ENCODE measurements at places on chromosomes 4 and X.

- no peak for DNase-seq
Measured at GRCh38 chr4:158170691-158171561, 1.9 kb downstream of the GASK1B start.

- no peak for DNase-seq
Measured at GRCh38 chr4:3681191-3681590, 85.0 kb upstream of the ADRA2C start.

DNA sequence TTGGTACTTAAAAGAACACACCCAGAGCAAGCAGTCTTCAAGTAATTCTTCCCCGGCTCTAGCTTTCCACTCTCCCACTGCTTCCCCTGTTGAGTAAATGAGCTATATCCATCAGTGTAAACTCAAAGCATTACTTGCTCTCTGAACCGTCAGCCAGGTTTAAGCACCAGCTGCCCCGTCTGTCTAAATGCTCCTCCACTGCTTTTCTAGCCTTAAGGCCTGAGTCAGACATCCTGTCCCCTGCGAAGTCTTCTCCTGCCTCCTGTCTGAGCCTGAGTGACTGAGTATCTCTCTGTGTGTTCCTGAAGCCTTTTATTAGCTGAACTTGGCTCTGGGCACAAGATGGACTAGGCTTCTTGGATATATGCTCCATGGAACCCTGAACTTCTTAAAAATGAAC is 205.1 kb downstream of the STK32B start:
- no peak for DNase-seq

- no peak for DNase-seq
Measured at GRCh38 chr4:63607169-63607872, 801.9 kb downstream of the TECRL start.

DNA sequence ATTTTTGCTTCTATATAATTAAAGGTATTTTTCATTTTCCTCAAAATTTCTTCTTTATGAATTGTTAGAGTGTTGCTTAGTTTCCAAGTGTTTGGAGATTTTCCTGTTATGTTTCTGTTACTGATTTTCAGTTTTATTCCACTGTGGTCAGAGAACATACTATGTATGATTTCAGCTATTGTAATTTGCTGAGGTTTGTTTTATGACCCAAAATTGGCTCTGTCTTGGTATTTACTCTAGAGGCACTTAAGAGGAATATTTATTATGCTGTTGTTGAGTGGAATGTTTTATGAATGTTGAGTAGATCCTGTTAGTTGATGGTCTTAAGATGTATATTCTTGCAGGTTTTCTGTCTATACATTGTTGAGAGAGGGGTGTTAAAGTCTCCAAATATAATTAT is 263.5 kb downstream of the PABPC4L start:
- no peak for DNase-seq

DNA sequence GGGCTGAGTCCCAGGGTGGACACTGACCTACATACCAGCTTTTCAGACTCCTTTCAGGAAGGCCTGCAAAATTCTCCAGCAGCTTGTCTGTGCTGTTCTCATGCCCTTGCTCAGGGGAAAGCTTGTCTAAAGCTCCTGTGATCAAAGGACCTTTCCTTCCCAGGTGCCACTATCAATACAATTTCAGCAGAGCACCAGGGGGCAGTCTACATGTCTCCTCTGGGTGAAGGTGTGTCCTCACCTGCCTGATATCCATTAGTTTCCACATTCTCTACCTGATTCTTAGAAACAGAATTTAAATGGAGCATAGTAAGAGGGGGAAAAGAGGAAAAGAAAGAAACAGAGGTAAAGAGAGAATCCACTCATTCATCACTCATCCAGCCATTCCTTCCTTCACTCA is 114.2 kb downstream of the PPARGC1A start:
- no peak for DNase-seq
